ENCODE measurements at places on chromosomes 2 and 18. TPM values are rescaled to one million over a fixed set of nuclear protein-coding genes. Genes with fewer than 3 reads are reported as not detected.

DNA sequence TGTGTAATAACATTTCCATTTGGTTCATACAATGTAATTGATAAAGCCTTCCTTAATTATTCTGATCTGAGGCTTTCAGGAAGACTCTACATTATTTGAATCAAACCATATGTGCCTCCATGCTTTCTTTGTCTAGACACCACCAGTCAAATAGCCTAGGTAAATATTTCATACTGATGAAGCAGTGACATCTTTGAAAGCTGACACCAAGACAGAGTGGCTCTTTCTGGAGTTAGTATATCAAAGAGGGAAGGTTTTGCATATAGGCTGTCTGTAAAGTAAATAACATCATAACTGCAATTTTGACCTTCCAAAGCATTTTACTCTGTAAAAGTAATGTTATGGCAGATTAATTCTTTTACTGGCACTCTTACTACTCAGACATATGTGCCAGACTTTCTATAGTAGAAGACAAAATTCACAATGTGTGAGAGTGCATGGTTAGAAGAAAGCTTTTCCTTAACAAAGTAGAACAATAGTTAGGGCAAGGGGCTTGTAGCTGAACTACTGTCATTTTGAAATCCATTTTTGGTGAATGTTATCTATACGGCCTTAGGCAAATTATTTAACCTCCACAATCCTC, 177.3 kb downstream of the ERBB4 start:
- DNase-seq: no peak

GRCh38 chr2:179595284-179595683, 266.1 kb downstream of the ZNF385B start:
- DNase-seq: peak; percentile 60

DNA sequence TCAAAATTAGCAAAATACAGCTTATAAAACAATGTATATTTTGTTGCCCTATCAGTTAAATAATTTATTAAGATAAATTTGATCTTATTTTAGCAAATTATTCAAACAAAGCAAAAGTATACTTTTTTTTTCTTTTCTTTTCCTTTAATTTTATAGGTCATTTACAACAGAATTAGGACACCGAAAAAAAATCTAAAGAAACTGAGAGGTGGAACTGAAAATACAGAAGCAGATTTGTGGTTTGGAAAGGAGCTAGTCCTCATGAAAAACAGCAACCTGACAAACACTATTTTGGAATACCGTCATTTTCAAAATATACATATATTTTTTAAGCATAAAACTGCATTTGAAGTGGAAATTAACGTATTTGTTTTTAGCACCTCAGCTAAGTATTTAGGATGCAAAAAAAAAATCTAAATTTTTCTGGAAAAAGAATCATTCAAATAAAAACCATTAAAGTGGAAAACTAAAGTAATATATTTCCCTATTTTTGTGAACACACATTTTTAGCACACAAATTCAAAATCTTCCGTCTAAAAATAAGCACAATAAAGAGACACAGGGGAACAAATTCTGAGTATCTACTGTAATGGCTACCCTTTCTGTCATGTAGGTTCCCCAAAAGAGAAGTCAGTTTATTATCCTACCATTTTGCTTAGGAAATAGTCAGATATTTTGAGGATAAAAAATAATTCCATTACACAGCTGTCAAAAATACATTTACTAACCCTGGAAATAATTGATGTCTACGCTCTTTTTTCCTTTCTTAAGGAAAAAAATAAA, 2.7 kb downstream of the CCDC88A start:
- no peak for DNase-seq

GRCh38 chr18:49597157-49597931, 35.5 kb downstream of the LIPG start:
- DNase-seq: no peak

GRCh38 chr2:64608867-64609226, 44.9 kb downstream of the SERTAD2 start:
- no peak for DNase-seq

GRCh38 chr18:9658087-9658641, 43.8 kb upstream of the PPP4R1 start:
- no peak for DNase-seq

GRCh38 chr2:136131484-136131960, 13.6 kb upstream of the CXCR4 start:
- DNase-seq: no peak

- DNase-seq: no peak
These were observed 814 bp downstream of the FZD7 start for GRCh38 chr2:202034249-202035088.

GRCh38 chr2:231168460-231169139, 29.8 kb upstream of the ARMC9 start:
- no peak for DNase-seq

Gene PSD4
- 1.0 TPM for total RNA-seq

- peak; percentile 50 for DNase-seq
These were observed 564 bp downstream of the LPIN2 start for GRCh38 chr18:3012136-3013023.

Gene MATN3
- 13.5 TPM for total RNA-seq

GRCh38 chr18:63179422-63179821, 140.1 kb downstream of the BCL2 start:
- DNase-seq: no peak

Gene SDC1
- total RNA-seq: 22.3 TPM

DNA sequence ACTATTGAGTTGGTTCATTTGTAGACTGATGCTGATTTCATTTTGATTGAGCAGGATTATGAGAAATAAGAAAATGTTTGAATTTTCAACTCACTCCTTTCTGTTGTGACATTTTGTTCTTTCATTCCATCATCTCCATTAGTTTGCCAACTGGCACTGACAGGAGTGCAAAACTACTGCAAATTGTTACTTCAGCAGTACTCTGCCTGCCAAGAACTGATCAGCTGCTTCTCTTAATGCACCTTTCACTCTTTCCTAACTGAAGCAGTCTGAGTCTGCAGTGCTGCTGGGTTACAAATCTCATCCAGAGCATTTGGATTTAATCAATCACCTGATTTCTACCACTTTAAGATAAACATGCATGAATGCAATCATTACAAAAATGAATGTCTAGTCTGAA, 70.9 kb downstream of the TMEFF2 start:
- DNase-seq: no peak

All from H9 (cell line).